ENCODE measurements at places on chromosomes 1 and 21.

DNA sequence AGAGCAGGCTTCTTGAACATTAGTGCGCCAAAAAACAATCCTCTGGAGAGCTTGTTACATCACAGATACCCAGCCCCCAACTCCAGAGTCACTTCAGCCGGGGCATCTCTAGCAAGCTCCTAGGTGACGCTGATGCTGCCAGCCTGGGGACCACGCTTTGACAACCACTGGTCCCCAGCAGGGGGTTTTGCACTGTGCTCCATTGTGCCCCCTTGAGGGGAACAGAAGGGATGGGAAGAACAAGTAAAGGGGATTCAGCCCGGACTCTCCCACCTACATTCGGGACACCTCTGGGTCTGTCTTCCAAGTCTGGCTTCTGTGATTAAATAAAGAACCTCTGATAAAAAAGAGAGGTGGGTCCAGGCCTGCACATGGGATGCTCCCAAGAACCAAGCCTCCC, 60.4 kb downstream of the ATP5PO start:
- no peak for DNase-seq

- DNase-seq, result no peak
Observed at GRCh38 chr1:47843781-47844557, 153.2 kb downstream of the TRABD2B start.

DNA sequence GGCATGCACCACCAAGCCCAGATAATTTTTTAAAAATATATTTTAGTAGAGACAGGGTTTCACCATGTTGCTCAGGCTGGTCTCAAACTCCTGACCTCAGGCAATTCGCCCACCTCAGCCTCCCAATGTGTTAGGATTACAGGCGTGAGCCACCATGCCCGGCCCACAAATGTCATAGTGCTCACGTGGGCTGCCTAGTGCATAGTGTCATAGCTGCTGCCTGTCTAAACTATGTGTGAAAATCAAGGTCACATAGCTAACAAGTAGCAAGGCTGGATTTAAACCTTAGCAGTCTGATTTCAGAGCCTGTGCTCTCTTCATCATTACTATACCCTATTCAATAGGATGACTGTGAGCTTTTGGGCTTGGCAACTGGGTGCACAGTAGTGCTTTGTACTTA, 10.3 kb downstream of the C1orf141 start:
- DNase-seq, result no peak

GRCh38 chr1:58440696-58441095, 105.8 kb downstream of the OMA1 start:
- DNase-seq, result no peak

DNA sequence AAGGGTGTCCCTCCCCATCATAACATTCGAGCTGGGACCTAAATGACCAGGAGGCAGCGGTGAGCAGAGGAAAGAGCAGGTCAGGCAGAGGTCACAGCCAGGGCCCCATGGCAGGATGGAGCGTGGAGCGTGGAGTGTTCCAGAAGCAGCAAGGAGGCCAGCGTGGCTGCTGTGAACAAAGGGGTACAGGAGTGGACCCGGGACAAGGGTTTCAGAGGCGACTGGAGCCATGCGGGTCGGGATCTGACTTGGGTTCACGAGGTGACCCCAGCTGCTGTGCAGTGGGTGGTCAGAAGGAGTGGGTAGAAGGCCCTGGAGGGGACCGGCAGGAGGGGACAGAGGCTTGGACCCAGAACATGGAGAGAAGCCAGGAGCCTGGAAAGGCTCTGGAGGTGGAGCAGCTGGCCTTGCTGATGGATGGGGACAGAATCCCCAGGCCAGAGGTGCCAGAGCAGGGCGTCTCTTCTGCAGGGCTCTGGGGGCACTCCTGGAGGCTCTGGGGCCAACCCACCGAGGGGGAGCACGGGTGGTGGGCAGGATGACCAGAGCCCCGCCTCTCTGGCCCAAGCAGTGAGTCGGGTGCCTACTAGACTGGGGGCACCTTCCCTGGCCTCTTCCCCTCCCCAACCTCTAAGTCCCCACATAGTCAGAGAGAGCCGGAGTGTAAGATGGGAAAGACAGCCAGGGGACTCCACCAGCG, 2.3 kb downstream of the CHD5 start:
- DNase-seq, result no peak

All from muscle of back (tissue), 13 donors.